Stimulated activated CD4-positive, alpha-beta T cell treated with anti-CD3 and anti-CD28 coated beads, Interleukin-15, amount 100 ng/mL, for 1 hour (primary cell): ENCODE measurements at places on chromosomes 3 and 15.

- no peak for DNase-seq
Measured at GRCh38 chr15:40549894-40550293, 14.9 kb downstream of the CCDC32 start.

- DNase-seq, result no peak
Measured at GRCh38 chr3:87828046-87828445, 230.8 kb downstream of the CGGBP1 start.

DNA sequence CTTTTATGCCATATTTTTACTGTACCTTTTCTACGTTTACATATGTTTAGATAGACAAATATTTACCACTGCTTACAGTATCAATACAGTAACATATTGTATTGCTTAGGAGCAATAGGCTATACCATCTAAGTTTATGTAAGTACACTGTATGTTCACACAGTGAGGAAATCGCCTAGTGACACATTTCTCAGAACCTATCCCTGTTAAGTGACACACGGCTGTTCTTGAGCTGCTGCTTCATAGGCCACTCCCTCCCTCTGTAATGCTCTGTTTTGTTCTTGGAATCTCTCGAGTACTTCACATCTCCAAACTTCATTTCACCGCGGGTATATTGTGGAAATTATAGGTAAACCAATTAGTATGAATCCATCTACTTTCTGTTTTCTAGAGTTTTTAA, 13.4 kb upstream of the SELENOT start:
- DNase-seq, result no peak

DNA sequence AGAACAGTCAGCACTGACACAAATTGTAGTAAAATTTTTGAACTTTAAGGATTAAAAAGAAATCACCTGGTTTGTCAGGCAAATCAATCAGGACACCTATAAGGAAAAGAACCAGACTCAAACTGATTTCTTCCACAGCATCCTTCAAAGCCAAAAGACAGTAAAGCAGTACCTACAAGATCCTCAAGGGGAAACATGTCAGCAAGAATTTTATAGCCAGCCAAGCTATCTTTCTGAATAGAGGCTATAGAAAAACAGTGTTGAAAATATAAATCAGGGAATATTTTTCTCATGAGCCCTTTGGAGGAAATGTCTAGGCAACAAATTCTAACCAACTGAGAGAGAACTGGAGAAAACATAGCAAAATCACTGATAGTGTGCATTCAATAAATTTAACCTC, 301.4 kb upstream of the UBE2E2 start:
- DNase-seq, result no peak

- DNase-seq, result no peak
Measured at GRCh38 chr3:39126532-39127071, 19.1 kb downstream of the TTC21A start.

DNA sequence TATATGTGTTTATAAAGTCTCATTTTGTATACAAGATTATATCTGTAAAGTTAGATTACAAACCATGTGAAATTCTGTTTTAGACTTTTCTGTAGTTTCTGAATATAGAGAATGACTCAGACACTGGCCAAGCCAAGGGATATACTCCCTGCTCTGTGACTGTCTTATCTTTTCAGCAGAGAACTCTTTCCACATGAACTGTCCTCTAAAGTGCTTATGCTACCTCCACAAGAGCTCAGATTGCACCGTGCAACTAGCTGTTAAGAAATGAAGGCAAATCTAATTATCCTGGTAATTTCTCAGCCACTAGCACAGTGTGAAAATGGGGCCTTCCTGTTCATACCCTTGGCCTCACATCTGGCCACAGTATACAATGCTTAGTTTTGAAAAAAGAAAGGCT, 44.3 kb upstream of the CPNE4 start:
- no peak for DNase-seq

DNA sequence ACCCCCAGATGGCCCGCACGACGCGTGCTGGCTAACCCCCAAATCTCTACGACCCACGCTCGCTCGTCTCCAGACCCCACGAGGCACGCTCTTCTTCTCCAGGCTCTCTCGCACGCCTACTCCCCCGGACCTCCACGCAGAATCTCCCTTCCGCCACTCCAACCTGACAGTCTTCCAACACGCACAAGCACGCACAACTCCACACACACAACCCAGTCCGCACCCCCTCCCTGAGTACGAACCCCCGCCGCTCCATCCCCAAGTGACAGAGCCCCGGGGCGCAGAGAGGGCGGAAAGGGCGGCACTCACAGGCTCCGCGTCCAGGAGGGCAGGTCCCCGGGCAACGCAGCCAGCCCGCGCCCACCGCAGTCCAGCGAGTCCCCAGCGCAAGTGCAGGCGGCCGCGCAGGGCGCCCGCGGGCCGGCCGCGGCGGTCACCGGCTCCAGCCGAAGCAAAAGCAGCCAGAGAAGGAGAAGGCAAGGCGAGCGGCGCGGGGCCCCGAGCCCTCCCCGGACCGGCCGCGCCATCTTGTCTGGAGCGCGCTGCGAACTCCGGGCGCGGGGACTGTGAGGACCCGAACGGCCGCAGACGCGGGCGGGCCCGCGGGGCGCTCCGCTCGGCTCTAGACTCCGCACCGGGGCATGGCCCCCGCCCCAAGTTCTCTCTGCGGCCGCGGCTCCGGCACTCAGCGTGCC, 794 bp downstream of the LRIG1 start:
- no peak for DNase-seq

DNA sequence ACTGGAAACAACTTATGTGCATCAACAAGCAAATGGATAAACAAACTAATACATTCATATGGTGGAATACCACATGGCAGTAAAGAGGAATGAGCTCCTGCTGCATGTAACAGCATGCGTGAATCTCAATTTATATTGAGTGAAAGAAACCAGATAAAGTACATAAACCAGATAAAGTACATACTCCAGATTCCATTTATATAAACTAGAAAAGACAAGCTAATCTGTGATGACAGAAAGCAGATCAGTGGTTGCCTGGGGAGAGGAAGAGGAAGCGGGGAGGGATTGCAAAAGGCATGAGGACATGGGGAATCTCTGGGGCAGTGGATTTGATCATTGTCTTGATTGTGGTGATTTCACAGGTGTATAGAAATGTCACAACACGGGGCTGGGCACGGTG, 34.2 kb downstream of the LIMD1 start:
- DNase-seq, result no peak

DNA sequence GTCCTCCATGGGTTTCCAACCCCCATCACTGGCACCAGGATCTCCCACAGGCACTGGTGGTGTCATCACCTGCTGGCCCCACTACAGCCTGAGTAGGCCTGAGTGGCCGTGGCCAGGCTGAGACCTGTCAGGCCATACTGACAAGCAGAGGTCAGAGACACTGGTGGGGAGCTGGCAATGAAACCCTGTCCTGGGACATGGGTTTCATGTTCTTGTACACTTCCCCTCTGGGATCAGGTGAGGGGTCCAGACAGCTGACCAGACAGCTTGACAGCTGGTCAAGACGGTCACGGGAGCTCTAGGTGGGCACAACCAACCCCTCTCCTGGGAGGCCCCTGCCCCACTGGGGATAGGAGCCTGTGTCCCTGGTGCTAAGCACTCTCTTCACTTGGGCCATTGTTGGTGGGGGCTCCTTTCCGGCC, 13.1 kb downstream of the ZBTB47 start:
- no peak for DNase-seq

DNA sequence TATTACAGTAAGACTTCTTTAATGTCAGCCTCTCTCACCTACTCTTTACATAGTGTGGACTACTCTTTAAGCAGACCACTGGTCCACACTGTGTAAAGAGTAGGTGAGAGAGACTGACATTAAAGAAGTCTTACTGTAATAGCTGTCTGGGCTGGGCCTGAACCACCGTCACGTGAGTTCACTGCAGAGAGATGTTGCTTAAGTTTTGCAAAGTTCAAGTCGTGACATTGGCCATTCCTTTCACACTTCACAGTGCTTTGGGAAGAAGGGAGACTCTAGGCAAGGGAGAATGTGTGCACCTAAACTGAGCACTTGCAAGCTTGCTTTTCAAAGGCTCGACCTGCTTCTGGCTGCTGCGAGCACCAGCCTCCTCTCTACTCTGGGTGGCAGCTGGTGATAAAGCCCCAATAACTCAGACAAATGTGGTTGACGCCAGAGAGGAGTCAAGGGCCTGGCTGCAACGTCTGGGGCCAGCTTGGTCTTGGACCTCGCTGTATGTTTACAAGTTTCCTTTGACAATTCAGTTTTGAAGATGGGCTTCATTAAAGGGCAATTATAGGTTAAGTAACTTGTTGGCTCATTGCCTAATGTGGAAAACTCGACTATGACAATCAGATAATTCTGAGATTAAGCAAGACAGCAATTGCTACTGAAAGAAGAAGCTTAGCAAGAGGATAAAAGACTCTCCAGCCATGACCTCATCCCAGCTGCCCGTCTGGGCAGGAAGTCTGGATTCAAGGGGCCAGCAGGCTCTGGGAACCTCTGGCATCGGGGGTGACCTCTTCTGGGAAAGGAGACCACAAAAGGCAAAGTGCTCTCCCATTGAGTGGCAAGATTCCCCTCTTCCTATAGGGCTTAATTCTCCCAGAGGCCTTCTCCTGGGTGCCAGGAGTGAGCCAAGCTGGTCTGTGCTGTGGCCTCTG, 242.1 kb upstream of the TLE3 start:
- no peak for DNase-seq

DNA sequence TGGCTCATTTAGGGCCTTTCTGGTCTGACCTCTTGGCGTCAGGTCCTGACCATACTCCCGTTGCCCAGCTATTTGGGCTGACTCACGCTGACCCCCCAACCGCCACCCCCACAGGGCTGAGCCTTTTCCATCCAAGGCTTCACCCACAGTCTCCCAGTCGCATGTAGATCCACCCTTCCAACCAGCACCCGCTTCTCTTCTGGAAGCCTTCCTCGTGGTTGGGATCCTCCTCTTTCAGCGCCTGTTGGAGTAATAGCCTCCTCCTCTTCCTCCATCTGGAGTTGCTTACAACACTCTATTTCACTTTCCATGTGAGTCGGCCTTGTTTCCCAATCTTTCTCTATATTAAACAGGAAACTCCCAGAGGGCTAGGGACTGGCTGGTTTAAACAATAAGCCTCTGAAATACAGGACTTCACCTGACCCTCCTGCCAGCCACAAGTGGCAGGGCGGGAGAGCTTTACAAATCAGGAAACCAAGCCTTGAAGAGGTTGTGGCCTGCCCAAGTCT, 2.1 kb upstream of the ALAS1 start:
- no peak for DNase-seq

DNA sequence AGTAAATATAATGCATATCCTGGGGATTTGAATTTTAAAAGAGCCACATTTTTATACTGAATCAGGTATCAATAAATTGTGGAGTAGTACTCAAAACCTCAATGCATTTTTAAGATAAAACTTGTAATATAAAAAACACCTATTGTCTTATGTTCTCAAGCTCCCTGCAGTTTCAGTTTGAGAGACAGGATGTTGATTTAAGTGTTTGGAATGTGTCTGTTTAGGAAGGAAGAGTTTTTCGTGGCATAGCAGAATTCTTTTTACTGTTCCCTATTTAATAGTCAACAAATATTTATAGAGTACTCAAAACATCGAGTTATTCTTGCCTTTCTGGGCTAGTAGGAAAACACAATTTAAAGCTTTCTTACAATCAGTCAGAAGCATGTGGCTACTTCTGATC, 146.1 kb upstream of the BCHE start:
- no peak for DNase-seq

- no peak for DNase-seq
Measured at GRCh38 chr3:45199837-45200648, 26.0 kb downstream of the TMEM158 start.

DNA sequence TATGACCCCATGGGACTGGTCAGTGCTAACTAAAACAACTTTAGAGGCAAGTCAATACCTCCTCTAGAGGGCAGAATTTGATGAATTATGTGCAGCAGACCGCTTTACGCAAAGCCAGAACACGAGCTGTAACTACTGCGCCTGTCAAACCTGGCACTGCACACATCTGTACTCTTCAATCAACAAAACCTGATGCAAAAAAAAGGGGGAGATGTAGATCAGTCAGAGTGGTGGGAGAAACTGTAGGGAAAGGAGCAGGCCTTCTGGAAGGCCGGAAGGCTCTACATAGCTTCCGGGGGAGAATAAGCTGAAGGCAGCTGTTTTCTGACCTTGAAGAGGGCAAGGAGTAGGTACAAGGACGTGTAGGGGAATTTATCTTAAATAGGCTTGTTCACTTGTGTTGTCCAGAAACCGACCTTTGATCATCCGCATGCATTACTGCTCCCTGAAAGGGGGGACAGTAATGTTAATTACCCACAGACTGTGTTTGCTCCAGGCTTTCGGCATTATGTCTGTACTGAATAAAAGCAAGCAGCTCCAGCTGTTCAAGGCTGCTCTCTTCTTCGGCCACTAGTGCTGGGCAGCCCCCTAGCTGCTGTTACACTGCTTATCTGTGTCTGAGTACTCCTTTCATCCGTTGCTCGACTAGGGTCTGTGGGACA, 41.0 kb downstream of the GPR160 start:
- DNase-seq, result no peak

GRCh38 chr15:25095179-25095578, 140.4 kb downstream of the SNRPN start:
- no peak for DNase-seq

DNA sequence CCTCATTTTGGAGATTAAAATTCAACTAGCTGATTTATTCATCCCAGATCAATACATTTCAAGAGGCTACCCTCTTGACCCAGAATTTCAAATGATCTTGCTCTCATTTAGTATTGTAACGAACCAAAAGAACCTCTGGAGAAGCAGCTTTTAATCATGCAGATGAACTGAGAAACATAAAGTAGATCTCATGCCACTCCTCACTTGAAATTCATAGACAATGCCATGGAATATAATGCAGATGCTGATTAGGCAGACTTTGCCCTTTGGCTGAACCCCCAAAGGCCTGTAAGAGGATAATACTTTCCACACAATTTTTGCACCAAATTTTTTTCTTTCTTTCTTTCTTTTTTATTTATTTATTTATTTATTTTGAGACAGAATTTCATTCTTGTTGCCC, 358.3 kb downstream of the NEK10 start:
- DNase-seq, result no peak

DNA sequence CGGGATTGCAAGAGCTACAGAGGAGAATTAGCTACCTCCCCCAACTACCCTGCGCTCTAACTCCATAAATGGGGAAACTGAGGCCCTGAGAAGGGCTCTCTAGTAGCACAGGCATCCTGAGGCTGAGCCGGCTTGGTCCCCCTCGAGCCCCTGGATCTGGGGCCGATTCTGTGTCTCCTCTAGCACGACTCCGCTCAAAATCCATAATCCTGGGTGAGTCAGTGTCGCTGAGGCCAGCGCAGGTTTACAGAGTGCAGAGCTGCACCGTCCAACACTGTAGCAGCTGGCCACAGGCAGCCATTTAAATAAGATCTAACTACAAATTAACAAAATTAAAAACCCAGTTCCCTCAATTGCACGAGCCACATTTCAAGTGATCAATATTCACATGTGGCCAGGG, 10.8 kb downstream of the GATA2 start:
- DNase-seq, result no peak

DNA sequence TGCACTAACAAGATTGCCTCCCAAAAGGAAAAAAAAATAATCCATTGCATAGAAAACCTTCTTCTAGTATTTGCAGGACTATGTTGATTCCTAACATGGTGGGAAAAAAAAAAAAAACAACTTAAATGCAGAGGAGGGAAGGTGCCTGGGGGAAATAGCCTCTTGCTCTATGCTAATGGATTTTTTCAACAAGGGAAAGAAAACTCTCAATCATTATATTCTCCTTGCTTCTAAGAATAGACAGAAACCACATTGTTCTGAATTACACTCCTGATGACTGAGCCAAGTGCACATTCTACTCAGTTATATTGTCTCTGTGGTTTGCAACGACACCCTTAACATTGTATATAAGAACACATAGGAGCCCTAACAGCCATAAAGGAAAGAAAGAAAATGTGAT, 760.2 kb downstream of the NAALADL2 start:
- no peak for DNase-seq

- no peak for DNase-seq
Measured at GRCh38 chr15:88654430-88655102, 15.8 kb downstream of the ISG20 start.
